CD4-positive, alpha-beta T cell treated with Interleukin-17A for 4 hours (primary cell): ENCODE measurements at places on chromosomes 3 and 15.

- DNase-seq, result no peak
These were observed 10.2 kb upstream of the HERC1 start for GRCh38 chr15:63843901-63844317.

- DNase-seq, result no peak
These were observed 20.9 kb downstream of the IL12A start for GRCh38 chr3:160009525-160009924.

- no peak for DNase-seq
These were observed 362.5 kb downstream of the VPS13C start for GRCh38 chr15:61697796-61698195.

DNA sequence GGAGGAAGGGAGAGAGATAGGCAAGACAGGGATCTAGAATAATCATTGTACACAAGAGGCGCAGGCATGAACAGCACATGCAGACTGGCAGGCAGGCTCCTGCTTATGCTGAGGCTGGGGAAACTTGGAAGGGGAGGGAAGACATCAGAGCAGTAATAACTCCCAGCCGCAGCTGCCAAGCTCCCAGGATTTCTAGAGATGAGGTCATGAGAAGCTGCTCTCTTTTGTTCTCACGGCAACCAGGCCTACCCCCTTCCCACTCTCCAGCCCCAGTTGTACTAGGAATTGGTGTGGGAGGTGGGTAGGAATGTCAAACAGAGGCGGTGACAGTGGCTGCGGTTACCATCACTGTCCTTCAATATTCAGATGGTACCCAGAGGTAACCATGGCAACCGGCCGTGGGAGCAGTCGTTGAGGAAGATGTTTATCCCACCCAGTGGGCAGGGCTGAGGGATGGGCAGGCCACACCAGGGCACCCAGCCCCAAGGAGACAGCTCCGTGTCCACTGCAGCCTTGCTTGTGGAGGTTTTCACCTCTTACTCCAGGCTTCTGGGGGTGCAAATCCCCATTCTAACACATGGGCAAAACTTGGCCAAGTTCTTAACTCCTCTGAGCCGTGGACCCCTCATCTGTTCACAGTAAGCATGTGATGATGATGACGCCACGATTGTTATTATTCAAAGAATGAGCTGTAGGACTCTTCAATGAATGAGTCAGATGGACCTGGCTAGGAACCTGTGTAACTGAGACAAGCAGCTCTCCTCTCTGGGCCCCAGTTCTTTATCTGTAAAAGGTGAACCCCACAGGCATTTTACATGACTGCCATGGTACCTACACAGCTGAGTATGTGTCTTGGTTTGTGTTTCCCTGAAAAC lies 360.8 kb upstream of the PROK2 start:
- DNase-seq, result no peak

GRCh38 chr15:52803467-52804306 lies 13.6 kb upstream of the ONECUT1 start:
- no peak for DNase-seq

DNA sequence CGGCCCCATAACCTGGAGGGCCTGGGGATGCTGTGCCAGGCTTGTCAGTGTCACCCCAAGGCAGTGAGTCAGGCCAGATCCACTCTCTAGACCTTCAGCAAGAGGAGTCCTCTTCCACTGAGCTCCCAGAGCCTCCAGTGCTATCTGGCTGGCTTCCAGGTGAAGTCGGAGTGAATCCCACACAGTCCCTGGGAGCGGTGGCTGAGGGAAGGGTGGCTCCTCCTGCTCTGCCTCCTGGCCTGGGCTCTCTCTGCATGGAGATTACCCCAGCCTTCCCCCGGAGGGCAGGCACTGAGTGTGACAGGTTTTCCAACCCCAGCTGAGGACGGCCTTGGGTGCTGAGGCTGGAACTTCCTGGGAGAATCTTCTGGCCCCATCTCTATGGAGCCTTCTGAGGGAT lies 82.7 kb downstream of the EPHB1 start:
- no peak for DNase-seq

- DNase-seq, result no peak
These were observed 151.0 kb downstream of the CPNE4 start for GRCh38 chr3:131883711-131884407.

DNA sequence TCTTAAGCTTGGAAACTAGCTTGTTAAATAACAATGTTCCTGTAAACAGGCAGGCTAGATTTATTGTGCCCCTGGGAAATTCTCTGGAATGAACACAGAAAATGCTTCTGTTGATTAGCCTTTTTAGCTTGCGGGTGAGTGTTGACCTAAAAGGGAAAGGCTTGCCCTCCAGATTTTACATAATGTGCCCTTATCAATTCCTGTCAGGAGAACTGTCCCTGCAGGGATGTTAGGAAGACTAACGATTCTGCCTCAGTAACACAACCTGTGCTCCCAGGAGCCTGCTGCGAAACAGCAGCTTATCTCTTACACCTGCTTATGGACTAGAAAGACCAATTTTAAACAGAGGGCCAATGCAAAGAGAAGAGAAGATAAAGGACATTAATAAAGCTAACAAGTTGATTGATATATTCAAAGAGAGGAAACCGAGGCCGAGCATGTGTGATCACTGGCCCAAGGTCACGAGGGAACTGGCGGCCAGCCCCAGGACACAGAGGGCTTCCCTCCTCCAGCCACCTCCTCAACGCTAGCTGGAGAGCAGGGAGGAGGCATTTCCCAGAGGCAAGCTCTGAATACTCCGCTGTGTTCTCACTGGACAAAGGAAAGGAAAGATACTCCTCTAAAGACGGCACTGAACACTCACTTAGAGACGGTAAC lies 48.4 kb upstream of the TJP1 start:
- no peak for DNase-seq

- no peak for DNase-seq
These were observed 11.8 kb downstream of the PARP15 start for GRCh38 chr3:122589297-122589696.

GRCh38 chr3:149395107-149396089 lies 17.9 kb upstream of the TM4SF1 start:
- DNase-seq, result no peak

DNA sequence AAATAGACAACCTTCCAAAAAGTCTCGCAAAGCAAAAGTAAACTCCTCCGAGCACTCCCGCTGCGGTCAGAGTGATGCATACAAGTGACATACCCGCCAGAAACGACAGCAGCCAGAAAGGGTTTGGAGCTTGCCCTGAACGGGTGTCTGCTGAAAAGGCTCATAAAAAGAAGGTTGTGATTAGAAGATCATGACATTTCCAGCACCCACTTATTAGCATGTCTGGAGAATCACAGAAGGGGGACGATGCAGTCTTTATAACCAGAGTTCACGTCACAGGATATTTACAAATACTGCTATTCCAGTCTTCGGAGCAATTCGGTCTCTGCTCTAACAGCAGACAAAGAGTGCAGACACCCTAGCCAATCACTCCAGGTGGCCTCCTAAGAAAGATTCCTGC lies 59.1 kb upstream of the FRMD4B start:
- DNase-seq, result no peak

DNA sequence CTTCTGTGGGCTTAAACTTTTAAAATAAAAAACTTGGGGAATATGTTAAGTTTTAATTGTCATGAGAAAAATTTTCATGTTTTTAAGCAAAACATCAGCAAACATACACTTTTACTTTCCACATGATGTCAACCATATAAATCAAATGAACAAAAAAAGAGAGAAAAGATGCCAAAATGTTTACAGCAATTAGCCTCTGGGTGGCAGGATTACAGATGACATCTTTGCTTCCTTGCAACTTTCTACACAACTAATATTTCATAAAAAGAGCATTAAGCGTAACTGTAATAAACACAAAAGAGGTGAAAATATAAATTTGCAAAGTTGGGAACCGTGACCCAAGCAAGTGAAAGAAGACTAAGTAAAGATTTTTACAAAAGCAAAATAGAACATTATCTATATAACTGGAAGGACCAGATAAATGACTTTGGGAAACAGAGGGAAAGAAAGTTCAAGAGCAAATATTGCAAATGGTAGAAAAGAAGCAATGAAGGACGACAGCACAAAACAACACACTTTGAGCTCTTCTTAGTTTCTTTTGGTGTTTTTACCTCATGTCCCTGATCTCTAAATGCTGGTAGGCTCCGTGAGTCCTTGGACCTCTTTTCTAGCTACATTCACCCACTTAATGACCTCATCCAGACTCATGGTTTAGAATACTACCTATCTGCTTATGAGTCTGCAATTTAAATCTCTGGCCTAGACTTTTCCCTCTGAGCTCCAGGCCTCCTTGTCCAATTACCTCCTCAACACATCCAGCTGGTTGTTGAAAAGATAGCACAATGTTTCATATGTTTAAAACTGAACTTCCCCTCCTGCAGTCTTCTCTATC lies 9.4 kb downstream of the TP53BP1 start:
- peak; percentile 11 for DNase-seq

- no peak for DNase-seq
These were observed 28.1 kb downstream of the HACD3 start for GRCh38 chr15:65558336-65558735.

GRCh38 chr3:123068601-123069381 lies 2.0 kb downstream of the PDIA5 start:
- no peak for DNase-seq

- no peak for DNase-seq
These were observed 492 bp upstream of the FAM43A start for GRCh38 chr3:194685065-194685717.

- DNase-seq, result no peak
These were observed 226.6 kb upstream of the HES1 start for GRCh38 chr3:193909387-193909786.

DNA sequence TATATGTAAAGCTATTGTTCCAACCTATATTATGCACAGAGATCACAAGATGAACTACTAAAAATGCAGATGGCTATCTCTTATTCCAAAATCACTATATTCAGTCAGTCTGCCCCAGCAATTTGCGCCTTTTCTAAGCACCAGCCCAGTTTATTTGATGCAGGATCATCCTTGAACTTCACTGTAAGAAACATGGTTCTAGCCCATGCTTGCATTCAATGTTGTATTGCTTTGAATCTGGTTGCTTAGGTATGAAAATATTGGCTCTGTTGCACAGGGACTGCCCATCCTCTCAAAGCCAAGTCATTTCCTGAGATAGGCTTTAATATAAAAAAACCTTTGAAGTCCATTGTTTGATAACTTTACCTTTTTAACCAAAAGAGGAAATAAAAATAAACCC lies 170.5 kb upstream of the LRIG1 start:
- DNase-seq, result no peak

- DNase-seq, result no peak
These were observed 4.0 kb upstream of the PARP6 start for GRCh38 chr15:72276326-72276700.

DNA sequence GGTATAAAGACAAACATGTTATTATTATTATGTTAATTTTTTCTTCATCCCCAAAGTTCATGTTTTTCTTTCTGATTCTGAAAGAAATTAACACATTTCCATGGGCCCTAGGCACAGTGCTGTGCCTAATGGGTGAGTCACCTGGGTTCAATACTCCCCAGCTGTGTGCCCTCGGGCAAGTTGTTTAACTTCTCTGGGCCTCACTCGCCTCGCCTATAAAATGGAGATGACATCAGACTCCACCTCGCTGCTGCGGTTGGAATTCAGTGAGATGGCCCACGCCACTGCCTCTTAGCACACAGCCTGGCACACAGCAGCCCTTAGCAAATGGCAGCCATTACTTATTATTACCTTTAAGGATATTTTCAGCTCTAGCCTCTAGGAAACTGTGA lies 22.6 kb downstream of the DNASE1L3 start:
- no peak for DNase-seq

DNA sequence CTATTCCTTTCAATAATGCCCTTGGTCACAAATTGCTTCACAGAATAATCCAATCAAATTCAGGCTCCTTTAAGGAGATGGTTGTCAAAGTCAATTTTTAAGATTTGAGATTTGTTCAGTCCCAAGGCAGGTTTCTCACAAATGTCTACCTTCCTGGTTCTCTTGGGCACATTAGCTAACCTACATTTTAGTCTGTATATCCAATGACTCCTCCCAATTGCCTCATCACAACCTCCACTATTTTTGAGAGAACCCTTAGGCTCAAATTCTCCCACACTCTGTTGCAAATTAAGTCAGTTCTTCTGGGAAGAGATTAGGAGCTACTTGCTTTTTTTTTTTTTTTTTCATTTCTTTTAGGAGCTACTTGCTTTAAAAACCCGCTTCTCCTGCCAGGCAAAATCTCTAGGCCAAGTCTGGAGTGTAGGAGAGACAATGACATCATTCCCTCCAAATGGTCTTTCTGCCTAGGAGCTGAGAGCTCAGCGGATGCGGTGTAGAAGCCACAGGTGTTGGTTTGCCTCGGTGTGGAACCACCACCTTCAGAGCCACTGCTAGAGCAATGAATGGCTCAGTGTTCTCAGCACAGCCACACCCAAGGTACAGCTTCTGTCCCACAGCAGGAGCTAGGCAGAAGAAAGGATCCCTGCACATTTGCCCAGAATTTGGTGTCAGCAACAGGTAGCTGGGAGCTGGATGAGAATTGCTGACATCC lies 10.0 kb upstream of the INO80 start:
- DNase-seq, result peak; percentile 3

DNA sequence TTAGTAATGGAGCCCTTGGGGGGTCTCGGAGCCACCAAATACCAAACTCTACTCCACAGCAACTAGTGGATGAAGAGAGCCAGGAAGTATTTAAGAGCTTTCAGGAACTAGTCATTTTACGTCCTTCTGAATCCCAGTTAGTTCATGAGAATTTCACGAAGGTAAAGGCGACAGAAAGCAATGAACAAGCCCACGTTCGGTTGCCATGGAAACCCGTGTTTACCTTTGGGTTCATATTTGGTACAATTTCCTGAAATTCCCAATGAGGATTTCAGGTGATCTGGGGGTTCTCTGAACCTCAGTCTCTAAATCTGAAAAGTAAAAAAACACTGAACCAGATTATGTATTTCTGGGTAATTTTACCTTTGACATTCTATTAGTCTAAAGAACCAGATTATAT lies 93.0 kb downstream of the BDH1 start:
- DNase-seq, result no peak

- DNase-seq, result no peak
These were observed 51.6 kb downstream of the LIPC start for GRCh38 chr15:58483376-58483775.

GRCh38 chr3:152040319-152040718 lies 166.9 kb downstream of the SUCNR1 start:
- DNase-seq, result no peak
